ENCODE measurements at places on chromosomes 5 and 9.

DNA sequence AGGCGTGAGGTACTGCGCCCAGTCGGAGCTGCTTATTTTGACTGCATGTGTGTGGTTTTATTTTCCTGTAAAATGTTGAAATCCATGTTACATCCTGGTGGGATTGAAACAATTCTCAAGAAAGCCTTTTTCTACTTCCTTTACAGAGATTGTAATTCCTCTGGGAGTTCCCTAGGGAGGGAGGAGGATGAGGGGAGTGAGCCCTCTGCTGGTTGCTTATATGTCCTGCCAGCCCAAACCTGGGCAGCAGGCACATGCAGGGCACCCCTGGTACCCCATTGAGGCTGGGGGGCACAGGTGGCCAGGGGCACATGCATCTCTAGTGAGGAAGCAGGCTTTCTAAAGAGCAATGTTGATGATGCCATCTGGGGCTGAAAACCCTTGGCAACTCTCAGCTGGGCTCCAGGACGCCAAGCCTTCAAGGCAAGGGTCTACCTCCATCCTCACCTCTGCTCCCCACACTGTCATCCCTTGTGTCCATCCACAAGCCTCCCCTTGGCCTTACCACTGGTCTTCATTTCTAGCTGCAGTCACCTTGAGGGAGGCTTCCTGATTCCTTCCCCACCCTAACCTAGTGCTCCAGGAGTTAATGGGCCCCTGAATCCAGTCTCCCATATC lies 84.7 kb upstream of the TNFSF8 start:
- DNase-seq, result no peak

- no peak for DNase-seq
These were observed 68.9 kb downstream of the BOD1 start for GRCh38 chr5:173547579-173547978.

DNA sequence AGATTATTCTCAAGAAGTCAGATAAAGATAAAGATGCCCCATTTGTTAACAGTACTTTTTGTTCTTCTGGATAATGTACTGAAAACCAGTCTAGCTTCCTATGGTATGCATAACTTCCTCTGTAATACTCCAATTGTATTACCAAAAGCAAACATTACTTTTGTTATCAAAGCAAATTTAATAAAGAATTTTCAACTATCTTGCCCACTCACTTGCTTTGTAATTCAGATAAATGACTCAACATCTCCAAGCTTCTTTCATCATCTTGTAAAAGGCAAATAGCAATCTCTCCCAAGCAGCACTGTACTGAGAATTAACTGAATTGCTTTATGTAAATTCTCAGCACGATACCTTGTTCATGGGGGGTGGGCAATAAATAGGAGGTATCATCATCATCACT lies 98.3 kb downstream of the NFIB start:
- no peak for DNase-seq

GRCh38 chr5:130693509-130693908 lies 471.5 kb downstream of the HINT1 start:
- no peak for DNase-seq

- no peak for DNase-seq
These were observed 38.9 kb downstream of the EXD3 start for GRCh38 chr9:137383784-137384756.

DNA sequence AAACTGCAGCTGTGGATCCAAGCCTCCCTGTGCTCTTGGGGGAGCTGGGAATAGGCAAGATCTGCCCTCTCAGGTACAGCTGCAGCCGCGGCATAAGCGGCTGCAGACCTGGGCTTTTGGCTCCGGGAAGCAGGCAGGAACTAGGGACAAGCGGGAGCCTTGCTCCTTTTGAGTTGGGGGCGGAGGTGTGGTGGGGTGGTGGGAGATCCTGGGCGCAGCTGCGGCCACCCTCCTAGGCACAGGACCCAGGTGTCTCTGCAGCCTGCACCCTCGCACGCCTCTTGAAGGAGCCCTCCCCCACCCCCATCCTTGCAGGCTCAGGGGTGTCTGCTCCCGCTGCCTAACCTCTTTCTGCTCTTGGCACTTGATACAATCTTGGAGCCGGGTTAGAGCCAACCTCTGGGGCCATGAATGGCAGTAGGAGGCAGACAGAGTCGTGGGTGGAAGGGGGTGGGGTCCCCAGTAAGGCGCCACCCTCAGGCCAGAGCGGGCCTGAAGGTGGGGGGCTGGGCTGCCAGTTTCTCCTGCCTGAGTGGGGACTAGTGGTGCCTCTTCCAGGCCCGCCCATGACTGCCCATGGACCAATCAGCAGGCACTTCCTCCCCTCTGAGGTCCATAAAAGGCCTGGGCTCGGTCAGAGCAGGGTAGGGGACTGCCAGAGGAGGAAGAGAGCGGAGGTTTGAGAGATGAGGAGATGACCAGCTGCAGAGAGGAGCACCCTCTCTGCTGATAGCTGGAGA lies 267.6 kb upstream of the TNC start:
- DNase-seq, result no peak

GRCh38 chr5:36450229-36451014 lies 148.7 kb upstream of the RANBP3L start:
- no peak for DNase-seq

GRCh38 chr5:157671592-157672330 lies 428 bp downstream of the C5orf52 start:
- no peak for DNase-seq

- no peak for DNase-seq
These were observed 5.1 kb upstream of the PTBP3 start for GRCh38 chr9:112338561-112338960.
